ENCODE measurements at places on chromosomes 1 and 21.
A peak's percentile ranks its signal among the peaks of the same experiment; 100 is the strongest.

GRCh38 chr1:41673378-41673777, 188.9 kb upstream of the EDN2 start:
- DNase-seq, result no peak

DNA sequence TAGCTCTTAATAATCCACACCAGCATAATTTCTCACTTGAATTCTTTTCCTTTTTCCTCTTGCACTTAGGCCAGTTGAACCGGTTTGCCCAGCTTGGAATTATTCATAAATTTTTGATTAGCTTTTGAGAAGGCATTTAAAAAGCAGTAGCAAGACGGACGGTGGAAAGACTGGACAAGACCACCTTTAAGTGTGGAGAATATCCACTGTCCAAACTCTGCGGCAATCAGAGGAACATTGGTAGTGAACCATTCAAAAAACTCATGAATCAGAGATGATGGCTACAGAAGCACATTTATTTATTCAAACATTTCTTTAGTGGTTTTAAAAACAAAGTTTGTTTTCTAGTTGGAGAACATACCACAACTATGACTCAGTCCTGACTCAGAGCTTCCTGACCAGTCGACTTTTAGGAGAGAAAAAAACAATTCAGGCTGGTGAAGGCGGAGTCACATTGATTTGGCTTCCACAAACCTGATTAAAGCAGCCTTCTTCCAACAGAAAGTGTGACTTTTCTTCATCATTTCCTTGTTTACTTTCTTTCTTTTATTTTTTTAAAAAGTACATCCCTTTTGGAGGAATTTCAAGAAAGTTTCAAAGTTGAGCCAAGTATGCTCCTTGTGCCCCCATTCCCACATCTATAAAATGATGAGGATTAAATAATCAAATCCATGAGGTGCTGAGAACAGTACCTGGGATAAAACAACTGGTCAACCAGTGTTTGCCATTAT, 128.8 kb downstream of the ADSS2 start:
- DNase-seq, result peak; percentile 71

DNA sequence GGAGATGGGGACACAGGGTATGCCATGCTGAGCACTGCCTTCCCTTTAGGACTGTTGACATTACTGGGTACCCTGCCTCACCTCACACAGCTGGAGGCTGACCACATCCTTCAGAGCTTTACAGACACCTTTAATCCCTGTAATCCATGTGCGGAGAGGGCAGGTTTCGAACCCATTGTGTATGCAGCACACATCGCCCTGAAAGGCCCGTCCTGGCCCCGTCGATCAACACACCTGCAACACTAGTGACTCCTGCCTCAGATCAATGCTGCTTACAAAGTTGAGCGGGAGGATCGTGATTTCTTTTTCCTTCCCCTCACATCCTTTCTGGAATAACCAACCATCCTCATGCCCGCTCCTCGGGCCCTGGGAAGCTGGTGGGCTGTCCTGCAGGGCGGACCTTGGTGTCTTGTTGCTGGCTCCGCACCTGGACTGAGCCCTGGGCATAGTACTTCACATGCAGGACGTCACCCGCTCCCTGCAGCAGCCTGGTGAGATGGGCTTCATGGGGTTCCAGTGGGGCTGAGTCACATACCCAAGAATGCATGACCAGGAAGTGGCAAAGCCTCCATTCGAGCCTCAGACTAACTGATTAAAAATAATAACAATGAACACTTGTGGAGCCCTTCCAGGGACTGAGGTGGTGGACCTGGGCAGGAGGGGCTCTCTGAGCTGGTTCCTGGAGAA, 403.6 kb downstream of the PTPRU start:
- no peak for DNase-seq

GRCh38 chr1:227788271-227789083, 27.0 kb upstream of the PRSS38 start:
- no peak for DNase-seq

GRCh38 chr1:172377565-172377964, 42.9 kb upstream of the C1orf105 start:
- DNase-seq, result no peak

- DNase-seq, result no peak
These were observed 1.8 kb downstream of the PTTG1IP start for GRCh38 chr21:44871576-44872269.
